ENCODE measurements at places on chromosomes 6 and 20. TPM values are rescaled to one million over a fixed set of nuclear protein-coding genes. Genes with fewer than 3 reads are reported as not detected.

DNA sequence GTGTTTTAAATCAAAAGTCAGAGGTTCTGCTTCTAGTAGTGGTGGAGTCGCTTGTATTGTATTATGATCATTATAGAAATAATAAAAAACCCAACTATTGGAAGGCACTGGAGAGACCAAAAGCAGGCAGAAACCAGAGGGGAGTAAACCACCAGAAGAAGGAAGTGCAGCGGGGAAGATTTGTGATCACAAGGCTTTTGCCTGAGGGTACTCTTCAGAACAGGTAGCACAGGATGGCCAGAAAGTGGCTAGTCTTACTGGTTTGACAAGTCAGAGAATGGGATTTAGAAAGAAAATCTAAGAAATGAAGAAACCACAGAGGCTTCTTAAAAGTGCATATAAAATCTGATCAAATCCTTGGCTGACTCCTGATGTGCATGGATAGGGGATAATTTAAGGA, 24.0 kb downstream of the MAPK13 start:
- DNase-seq = no peak

- DNase-seq = no peak
These were observed 48.6 kb upstream of the CD2AP start for GRCh38 chr6:47428746-47429664.

- no peak for DNase-seq
These were observed 1.3 kb downstream of the EPHA7 start for GRCh38 chr6:93418033-93418407.

DNA sequence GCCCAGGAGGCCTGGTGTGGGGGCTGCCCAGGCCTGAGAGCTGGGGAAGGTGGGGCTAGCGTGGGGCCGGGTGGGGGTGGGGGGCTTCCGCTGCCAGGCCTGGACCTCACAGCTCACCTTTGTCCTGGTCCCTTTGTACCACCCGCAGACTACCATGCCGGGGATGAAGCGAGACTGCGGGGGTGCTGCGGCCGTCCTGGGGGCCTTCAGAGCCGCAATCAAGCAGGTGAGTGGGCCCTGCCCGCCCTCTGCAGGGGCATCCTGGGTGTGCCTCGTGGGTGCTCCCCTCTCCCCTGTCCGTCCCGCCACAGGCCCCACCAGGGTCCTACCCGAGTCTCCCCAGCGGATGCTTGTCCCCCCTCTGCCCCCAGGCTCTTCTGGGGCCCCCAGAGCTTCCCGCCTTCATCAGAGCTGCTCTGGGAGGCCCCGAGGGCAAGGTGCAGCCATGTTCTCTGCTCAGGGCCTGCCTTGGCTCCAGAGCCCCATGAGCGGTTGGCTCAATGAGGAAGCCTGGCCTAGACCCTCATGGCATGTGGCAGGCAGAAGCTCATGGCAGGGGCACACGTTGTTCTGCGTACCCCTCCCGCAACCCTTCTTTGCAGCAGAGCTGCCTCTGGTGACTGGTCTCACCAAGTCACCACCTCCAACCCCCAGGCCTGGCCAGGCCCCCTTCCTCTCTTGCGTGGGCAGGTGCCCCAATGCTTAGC, 14.5 kb downstream of the NPEPL1 start:
- DNase-seq = no peak

- DNase-seq = no peak
These were observed 11.8 kb downstream of the GSTA4 start for GRCh38 chr6:52983159-52983848.

GRCh38 chr6:15520626-15521203, 142.1 kb downstream of the DTNBP1 start:
- DNase-seq = no peak

- DNase-seq = no peak
These were observed 224.8 kb upstream of the MARCKS start for GRCh38 chr6:113632220-113632864.

DNA sequence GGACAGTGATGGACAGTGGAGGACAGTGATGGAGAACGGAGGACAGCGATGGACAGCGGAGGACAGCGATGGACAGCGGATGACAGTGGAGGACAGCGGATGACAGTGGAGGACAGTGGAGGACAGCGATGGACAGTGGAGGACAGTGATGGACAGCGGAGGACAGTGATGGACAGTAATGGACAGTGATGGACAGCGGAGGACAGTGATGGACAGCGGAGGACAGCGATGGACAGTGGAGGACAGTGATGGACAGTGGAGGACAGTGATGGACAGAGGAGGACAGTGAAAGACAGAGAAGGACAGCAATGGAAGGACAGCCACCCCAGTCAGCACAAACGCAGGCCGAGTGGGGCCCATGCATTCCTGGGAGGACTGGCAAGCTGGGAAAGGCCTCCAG, 3.4 kb upstream of the NKAIN4 start:
- no peak for DNase-seq

IRF4 gene
- 700 TPM for total RNA-seq

GRCh38 chr6:5007531-5007930, 3.7 kb upstream of the RPP40 start:
- no peak for DNase-seq

- DNase-seq = no peak
These were observed 250.8 kb downstream of the LAMA2 start for GRCh38 chr6:129133770-129134192.

DNA sequence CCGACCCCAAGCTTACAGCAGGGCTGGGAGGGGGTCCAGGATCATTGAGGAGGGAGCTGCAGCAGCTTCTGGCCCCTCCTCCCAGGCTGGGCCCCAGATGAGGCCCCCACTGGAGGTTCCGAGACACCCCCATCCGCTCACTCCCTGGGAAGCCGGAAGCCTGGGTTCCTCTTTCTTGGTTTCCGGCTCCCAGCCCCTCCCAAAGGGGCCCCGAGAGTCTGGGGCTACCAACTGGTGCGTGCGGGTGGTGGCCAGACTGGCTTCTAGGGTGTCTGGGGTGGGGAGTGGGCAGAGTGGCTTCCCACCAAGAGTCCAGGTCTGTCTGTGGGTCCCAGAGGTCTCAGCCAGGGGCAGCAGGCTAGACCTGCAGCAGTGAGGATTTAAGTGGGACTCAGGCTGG, 2.2 kb downstream of the RGS19 start:
- no peak for DNase-seq

TCP11 gene
- not detected for total RNA-seq

- DNase-seq = no peak
These were observed 431.5 kb upstream of the ARID1B start for GRCh38 chr6:156345700-156346099.

DNA sequence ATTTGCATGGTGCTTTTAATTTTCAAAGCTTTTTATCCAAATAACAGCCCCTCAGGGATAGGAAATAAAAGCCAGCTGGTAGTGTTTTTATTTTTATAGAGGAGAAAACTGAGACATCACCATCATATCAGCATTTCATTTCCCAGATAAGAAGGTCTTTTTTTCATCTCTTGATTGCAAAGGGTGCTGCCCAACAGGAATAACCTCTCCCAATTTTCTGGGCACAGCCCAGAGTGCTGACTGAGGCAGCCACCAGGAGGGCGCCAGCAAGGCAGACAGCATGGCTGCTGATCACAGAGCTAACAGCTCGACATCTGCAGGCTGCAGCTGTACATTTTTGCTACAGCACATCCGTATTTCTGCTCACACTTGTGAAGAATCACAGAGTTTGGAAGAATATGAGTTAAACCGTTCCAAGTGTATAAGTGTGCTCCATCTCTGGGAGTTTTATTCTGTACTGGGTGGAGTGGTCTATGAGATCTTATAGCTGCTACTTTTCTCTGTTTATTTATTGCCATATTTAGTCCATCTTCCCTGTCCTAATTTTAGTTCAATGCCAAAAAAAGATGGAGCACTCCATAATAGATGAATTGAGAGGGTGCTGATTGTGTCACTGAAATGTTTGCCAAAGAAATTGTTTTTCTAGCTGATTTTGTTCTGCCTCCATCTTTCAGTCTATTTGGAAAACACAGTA, 85.5 kb upstream of the C20orf144 start:
- DNase-seq = no peak

ARFGEF2 gene
- 37.6 TPM for total RNA-seq

GRCh38 chr6:46584586-46584985, 68.0 kb downstream of the CYP39A1 start:
- no peak for DNase-seq

DNA sequence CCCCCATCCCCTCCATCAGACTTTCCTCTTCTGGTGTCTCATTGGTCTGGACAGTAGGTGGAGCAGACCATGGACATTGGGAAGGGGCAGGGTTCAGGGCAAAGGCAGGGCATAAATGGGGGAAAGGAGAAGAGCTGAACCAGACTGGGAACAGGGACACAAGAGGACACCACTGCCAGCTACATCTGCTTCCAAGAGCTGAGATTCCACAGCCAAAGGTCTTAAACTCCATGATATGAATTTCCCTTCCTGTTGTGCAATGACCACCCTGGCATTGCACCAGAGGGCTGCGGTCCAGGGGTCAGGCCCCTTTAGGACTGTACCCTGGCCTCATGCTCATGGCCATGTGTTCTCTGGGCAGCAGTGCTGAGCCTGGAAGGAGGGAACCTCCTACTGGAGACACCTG, 137.9 kb downstream of the MAFB start:
- DNase-seq = no peak

TRIM15 gene
- not detected for total RNA-seq

Measured in CD8-positive, alpha-beta memory T cell (primary cell).